ENCODE measurements at places on chromosomes 5 and 9.

DNA sequence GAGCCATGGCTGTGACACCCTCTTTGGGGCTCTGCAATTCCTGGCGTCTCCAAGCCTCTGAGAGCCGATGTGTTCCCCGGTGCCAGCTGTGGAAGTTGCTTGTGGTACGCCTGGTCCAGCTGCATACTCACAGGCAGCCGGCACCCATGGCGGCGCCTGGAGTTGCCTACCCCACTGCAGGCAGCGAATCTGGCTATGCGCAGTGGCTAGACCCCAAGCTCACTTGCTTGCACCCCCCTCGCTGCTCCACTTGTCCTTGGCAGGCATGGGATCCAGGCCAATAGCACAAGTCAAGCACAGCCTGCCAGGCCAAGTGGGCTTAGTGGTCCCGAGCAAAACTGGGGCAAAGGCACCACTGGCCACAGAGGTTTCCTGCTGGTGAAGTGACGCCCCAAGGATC, 24.7 kb upstream of the GABRA6 start:
- no peak for ATAC-seq

DNA sequence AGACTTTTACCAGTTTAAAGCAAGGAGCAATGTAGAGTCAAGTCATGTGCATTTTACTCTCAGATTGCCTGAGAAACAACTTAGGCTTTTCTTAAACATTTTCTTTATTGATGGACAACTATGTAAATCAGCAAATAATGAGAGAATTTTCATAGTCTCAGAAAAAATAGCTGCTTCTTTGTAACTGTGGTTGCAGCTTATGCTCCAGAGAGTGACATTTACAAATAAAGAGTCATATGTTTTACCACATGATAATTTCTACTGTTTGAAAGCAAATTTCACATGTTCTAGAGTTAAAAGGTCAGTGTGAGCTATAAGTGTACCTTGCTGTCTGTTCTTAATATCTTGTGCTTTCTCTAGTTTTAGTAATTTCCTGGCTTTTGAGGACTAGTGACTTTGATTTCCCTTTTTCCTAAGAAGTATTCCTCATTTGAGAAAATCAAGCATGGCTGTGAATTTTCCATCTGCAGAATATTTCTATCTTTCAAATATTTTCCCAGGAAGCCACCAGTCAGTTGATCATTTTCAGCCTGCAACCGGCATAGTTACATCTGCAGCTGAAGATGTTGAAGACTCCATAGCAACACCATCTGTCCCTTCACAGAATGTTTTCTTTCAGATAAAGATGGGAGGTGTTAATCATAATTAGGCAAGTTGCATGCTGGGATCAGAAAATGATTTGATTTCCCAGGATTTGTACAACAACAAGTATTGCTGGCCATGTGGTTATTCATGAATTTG, 229.9 kb downstream of the SGCD start:
- no peak for ATAC-seq

DNA sequence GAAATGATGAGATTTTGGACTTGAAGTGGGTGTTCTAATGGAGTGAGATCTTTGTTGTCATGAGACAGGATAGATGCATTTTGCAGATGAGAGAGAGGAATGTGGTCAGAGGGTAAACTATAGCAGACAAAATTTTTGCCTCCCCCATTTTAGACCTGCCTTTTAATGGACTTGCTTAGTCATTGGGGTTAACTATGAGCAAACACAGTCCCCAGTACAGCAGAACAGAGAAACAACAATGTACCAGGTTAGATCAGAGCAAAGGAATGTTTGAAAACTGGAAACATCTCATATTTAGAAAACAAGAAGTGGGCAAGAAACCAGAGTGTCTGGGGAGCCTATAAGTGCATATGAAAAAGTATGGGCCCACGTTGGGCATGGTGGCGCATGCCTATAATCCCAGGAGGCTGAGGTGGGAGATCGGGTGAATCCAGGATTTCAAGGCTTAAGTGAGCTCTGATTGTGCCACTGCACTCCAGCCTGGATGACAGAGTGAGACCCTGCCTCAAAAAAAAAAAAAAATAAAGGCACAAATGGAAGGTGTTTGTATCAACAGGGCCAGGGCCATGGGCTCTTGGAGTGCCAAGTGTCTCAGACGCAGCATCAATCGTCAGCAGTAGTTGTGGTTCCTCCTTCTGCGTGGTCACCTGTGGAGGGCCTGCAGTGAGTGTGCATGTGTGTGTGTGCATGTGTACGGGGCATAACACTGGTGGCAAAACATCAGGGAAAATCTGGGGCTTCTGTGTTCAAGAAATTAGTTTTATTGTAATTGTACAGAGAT, 214.4 kb upstream of the S1PR3 start:
- no peak for ATAC-seq

- no peak for ATAC-seq
Observed at GRCh38 chr9:12462861-12463260, 230.3 kb upstream of the TYRP1 start.

GRCh38 chr5:50658246-50658645, 8.2 kb upstream of the PARP8 start:
- no peak for ATAC-seq

- no peak for ATAC-seq
Observed at GRCh38 chr9:111878946-111879345, 17.7 kb upstream of the UGCG start.

GRCh38 chr9:87548159-87548558, 50.5 kb downstream of the DAPK1 start:
- ATAC-seq, result no peak

GRCh38 chr5:152185547-152186245, 219.4 kb downstream of the NMUR2 start:
- no peak for ATAC-seq

Measured in gastroesophageal sphincter (tissue), 4 donors.